ENCODE measurements at places on chromosomes 13 and 19.
A peak's percentile ranks its signal among the peaks of the same experiment; 100 is the strongest.

DNA sequence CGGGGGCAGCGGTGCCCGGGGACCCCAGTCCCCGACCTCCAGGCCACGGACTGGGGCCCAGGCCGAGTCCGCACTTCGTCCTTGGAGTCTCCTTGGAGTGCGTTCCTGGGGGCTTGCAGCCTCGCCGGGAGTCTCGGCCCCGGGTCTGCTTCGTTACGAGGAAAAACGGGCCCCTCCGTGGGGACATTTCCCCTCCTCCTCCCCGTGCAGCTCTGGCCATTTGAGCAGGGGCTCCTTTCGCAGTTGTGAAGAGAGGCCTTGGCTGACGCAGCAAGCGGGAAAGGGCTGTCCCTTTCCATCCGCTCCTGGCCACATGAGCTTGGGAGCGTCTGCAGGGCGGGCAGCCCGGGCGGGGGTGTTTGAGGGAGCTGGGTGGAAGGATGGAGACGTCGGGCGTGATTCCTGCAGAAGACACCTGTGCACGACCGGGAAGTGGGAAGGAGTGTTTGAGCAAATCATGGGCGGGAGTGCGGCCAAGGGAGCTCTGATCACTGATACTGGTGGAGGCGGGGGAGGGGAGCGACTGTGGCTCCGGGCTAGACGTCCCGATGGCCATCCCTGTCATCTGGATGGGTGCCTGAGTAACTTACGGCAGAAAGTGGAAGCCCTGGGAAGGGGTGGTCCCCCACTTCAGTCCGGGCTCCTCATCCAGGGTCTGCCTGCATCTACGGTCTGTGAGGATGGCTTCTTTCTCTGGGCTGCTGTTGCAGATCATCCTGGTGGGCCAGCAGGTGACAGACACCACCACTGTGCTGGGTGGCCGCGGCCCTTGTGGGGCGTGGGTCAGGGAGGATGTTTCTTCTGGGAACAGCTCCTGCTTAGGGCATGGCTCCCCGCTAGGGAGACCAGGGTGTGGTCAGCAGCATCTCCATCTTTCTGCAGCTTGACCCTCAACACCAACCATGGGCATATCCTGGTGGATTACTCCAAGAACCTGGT lies 736 bp downstream of the GPI start:
- peak; percentile 41 for DNase-seq

DNA sequence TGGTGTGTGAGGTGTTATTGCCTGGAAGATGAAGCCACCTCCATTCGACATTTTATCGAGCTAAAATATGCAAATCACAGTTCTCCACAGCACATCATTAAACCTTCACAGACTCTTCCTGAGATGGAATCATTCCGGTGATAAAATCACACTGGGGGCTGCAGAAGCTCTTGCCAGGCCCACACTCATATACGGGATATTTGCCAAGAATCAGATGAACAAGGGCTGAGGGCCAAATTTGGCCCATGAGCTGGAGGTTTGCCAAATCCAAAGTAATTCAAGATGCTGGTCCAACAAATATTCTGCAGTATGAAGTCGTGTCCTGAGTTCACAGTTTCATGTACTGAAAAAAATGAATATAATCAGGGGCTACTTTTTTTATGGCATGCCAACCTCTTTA lies 16.7 kb upstream of the RXFP2 start:
- DNase-seq, result no peak

DNA sequence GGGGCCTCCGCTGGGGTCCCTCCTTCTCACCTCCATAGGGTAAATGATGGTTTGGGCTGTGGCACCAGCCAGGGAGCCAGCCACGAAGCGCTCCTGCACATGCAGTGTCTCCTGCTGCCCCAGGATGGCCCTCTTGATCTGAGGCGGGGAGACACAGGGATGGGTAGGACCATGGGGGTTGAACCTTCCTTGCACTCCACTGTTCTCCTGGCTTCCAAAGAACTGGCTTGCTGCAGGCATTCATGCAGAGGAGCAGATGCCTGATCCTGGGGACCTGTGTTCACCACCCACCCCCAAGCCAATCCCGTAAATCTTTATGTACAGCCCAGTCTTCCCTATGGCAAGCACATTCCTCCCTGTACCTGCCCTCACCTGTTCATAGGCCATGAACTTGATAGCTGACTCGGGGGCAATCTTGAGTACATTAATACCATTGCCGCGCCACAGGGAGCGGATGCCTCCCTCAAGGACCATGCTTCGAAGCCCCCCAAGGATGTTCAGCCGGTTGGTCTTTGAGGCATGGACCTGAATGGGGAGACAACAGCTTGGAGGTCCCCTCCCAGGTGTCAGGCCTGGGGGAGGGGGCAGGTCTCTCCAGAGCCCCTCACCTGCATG lies 5.5 kb downstream of the SLC25A23 start:
- DNase-seq, result no peak

DNA sequence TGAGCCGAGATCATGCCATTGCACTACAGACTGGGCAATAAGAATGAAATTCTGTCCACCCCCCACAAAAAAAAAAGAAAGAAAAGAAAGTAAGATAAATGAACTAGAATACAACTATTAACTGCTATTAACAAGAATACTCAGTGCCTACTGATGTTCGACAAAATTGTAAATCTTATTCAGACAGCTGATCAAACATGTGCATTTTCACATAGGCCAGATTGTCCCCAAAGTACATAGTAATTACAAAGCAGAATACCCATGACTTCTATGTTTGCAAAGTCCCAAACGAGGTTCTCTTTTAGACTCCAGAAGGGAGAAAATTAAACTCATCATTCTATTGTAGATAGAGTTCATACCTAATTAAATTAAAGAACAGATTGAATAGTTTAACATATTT lies 113.4 kb downstream of the UFM1 start:
- no peak for DNase-seq

DNA sequence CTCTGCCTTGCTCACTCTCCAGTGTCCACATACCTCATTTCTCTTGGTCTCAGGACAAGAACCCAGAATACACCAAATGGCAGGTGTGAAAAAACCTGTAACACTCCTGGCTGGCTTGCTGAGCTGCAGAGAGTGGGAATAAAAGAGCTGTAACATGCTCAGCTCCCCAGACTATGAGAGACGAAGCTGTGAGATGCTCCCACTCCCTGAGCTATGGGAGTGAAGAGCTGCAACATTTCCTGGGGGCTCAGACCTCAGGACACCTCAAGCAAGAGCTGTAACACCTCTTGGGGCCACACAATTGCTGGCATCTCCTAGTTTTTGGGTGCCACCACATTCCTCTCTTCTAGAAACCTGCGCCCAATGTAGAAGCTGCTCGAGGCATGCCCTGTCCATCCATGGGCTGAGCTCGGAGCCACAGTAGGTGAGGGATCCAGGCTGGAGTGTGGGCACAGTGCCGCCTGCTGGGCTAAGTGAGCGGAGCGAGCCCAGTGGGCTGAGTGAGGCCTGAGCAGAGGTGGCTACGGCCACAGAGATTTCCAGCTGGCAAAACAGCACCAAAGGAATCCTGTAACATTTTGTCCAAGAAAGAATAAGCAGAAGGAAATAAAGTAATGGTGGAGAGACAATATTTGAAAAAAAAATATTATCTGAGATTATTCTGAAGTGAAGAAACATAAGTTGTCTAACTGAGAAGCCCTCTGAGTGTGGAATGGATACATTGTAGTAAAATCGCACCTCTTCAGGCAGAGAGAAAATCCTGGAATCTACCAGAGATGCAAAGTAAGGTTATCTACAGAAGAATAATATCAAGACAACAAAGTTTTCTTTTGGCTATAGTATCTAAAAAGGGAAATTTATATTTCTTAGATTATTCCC lies 186.2 kb upstream of the PCDH9 start:
- peak; percentile 61 for DNase-seq
